ENCODE measurements at places on chromosomes 7 and 10.

- DNase-seq = no peak
These were observed 131.5 kb downstream of the SORBS1 start for GRCh38 chr10:95429639-95430038.

DNA sequence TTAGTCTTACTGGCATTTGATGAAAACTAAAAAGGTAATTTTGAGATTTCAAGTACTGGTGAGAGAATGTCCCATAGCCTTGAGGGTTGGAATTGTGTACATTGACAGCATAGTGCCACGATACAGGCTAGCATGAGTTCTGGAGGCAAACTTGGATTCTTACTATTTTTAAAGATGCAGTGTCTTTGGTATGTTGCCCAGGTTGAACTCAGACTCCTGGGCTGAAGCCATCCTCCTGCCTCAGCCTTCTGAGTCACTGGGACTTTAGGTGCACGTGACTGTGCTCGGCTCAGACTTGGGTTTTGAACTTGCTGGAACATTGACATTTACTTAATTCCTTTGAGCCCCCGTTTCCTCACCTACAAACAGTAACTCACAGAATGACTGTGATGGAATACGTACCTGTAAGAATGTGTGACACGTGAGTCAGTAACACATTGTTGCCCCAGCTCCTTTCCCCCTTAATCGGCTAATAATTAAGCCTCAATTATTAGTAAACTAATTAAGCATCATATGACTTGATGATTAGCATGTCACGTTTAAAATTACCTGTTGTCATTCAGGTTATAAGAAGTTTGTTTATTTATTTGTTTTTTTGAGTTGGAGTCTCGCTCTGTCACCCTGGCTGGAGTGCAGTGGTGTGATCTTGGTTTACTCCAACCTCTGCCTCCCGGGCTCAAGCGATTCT is 10.6 kb downstream of the DNAJB6 start:
- DNase-seq = peak; percentile 49

DNA sequence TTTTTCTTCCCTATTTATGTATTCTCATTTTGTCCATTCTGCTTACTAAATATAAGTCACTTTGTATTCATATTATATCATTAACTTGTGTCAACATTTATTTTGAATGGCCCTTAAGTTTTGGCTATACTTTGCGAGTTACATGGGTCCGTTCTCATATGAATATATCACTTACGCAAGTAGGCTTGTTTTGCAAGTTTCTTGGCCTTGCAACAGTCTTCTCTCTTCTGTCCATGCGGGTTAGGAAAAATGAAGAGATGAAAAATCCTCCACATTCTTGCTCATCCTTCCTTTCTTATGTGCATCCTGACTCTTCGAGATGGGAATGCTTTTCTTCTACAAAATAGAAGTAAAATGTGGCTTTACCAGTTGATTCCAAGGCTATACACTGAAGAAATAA is 82.8 kb downstream of the GPR158 start:
- DNase-seq = no peak

DNA sequence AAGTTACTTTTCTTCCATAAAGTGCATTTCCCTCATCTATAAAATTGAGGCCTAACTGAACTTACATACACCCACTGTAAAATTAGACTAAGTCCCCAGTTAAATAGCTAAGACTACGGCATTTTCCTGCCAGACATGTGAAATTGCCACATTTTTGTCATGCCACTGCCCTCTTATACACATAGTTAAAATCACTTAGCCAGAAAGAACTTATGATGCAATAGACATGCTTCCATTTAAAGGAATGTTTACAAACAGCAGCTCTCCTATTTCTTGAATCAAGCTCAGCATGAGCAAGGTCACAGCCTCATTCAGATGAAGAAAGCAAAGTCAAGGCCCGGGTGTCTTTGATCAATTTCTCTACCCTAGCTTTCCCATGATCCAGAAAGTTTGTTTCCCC is 175.7 kb downstream of the LRRN3 start:
- no peak for DNase-seq
